Calu3 (cell line): ENCODE measurements at places on chromosomes 3 and 15.

DNA sequence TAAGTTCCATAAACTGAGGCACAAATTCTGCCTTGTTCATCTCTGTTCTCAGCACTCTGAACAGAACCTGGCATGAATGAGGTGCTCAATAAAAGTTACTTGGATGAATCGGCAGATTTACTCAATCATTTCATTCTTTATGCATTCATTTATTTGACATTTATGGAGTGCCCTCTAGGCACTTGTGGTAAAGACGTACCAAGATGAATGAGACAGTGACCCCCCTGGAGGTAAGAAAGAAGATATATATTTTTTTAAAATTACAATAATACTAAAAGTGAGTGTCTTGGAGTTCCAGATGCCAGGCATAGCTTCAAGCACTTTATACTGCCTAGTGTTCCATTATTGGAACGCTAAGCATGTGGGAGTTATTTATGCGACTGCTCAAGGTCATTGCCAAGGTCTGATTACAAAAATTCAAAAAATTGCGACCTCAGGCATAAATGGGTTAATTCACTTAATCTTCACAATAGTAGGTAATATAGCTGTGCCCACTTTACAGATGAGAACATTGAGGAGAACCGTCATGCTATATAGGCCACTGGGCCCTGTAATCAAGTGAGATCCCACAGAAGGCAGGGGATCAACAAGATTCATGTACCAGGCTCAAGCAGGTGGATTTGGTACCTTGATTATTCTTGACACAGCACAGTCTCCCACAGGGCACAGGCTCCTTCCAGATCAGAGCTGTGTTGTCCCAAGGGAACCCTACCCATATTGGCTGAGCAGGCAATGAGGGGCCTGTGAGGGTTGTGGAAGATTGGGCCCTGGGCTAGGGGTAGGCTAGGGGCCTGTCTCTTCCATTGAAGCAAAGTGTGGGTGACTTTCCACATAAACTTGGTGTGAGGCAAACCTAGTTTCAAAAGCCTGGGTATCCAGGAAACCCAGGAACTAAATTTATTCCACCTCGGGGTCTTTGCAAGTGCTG is 10.7 kb downstream of the XIRP1 start:
- no peak for DNase-seq

GRCh38 chr15:70742928-70743327 is 20.4 kb downstream of the UACA start:
- no peak for DNase-seq

- no peak for DNase-seq
Observed at GRCh38 chr15:78420220-78420619, 17.8 kb upstream of the IREB2 start.

- no peak for DNase-seq
Observed at GRCh38 chr15:28984421-28985315, 98.9 kb downstream of the APBA2 start.

GRCh38 chr3:178393146-178393545 is 143.1 kb upstream of the KCNMB2 start:
- no peak for DNase-seq

- no peak for DNase-seq
Observed at GRCh38 chr3:57827757-57828156, 71.6 kb downstream of the SLMAP start.

- peak; percentile 66 for DNase-seq
Observed at GRCh38 chr3:99172736-99173657, 271.5 kb upstream of the DCBLD2 start.

DNA sequence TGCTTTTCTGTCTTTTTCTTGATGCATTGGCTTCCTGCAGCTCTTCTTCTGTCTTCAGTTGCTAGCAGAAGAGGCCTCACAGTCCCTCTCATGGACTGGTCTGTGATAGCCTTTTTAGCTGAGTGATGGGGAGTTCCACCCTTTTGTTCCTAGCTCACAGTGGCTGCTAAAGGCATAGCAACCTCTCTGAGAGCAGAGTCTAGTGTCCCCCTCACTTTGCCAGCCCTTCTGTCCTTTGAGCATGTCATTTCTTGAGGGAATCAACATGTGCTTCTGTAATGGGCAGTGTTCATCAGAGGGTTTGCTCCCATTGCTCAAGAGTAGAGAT is 44.4 kb downstream of the GAP43 start:
- DNase-seq: no peak

DNA sequence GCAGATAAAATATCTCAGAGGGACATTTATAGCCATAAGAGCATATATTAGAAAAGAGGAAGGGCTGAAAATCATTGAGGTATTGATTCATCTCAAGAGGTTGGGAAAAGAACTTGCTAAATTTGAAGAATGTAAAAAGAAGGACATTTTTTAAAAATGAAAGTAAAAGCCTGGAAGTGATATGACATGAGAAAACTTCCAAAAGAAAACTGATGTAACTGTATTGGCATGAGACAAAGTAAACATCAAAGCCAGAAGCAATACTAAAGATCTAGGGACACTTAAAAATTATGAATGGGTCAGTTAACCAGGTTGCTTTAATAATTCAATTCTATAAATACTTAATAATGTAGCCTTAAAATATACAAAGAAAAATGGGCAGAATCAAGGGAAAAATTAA is 31.9 kb downstream of the CEP63 start:
- no peak for DNase-seq

DNA sequence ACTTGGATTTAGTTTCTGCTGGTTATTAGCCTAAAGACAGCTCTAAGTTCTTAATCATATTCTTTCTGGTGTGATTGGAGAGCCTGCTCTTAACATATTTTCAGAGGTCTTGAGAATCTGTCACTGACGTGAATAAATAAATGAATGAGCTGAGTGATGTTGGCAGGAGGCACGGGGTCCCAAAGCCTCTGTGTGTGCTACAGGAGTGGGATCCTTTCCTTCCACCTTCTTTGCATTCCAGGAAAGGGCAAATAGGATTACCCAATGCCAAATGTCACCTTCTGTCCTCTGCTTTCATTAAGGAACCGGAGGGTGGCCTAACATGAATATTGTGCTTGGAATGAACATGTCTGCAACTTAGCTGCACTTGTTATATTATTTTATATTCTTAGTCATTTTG is 53.1 kb downstream of the CD47 start:
- no peak for DNase-seq

DNA sequence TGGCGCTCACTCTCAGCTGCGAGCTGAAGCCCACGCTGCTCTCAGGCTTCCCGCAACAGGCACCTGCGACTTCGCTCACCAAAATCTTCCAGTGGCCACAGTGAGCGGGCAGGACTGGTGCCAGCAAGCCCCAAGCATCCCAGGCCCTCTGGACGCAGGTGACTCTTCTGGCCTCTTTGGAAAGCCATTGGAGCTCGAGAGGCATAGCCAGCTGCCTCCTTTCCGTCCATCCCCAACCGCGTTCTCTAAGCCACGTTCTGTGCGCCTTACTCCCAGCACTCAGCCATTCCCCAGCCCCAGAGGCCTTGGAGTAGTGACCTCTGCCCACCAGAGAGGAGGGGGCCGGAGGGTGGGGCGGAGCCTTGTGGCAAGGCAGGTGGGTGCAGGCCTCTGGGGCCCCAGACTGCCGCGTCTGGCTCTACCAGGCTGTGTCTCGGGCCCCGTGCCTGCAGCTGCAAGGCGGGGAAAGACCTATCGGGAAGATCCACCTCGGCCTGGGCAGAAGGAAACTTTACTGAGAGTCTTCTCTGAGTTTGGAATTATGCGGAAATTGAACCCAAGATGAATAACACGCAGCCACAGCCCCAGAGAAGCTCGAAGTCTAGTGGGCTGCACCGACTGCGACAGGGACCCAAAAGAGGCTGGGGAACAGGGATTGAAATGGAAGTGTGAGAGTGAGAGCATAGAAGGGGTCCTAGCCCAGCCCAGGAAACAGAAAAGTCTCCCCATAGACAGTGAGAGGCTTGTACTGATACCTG is 3.6 kb upstream of the SOX14 start:
- DNase-seq: no peak

DNA sequence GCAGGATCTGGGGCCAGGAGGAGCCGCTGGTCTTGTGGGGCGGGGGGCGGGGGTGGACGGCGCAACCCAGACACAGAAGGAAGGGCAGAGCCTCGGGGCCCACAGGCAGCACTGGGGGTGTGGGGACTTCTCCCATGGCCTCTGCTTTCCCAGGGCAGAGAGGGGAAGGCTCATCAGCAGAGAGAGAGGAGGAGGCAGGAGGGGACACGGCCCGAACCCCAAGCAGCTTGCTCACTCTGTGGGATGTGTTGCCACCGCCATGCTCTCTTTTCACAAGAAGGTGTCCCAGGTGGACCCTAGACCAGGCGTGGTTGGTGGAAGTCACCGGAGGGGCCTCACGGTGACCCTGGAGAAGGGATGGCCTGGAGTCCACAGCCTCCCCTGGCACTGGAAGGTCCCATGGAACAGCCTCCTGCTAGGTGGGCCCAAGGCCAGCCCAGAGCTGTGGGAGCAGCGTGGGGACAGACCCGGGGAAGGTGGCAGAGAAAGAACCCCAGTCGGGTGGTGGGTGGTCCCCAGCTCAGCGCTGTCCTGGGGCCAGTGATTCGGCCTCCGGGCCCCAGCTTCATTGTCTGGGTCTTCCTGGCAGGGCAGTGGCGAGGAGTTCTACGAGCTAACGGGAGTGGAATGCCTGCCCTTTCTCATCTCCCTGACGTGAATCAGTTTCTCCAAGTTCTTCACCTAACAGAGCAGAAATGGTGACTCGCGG is 46.8 kb upstream of the PCSK6 start:
- DNase-seq: no peak

DNA sequence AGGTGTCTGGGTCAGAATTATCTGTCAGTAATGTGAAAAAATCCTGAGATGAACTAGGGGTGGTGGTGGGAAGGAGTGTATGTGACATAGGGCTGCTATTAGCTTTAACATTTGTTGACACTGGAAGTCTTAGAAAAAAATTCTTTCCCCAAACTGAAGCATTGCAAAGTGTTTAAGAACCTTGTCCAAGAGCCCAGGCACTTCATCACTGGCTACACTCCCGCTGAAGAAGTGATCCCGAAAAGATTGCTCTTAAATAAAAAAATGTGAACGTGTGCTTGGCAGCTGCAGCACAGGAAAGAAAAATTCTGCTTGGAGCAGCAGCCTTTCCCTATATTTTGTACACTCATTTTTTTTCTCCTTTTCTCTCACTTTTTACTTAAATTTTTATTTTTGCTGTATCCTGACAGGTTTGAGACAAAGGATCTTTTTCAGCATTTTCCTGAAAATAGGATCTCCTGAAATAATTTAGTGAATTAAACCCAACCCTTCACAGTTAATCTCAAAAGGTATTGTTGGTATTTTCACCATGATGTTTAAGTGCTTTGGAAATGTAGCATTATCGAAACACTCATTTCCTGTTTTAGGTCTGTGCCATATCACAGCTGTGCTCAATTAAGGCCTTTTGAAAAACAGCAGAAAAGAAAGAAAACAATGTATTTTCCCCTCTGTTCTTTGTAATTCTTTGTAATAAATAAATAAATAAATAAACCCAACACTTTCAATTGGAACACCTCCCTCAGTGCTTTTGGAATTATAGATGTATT is 477.6 kb downstream of the ZNF385D start:
- DNase-seq: no peak

GRCh38 chr3:45564172-45564571 is 30.4 kb upstream of the LIMD1 start:
- no peak for DNase-seq

DNA sequence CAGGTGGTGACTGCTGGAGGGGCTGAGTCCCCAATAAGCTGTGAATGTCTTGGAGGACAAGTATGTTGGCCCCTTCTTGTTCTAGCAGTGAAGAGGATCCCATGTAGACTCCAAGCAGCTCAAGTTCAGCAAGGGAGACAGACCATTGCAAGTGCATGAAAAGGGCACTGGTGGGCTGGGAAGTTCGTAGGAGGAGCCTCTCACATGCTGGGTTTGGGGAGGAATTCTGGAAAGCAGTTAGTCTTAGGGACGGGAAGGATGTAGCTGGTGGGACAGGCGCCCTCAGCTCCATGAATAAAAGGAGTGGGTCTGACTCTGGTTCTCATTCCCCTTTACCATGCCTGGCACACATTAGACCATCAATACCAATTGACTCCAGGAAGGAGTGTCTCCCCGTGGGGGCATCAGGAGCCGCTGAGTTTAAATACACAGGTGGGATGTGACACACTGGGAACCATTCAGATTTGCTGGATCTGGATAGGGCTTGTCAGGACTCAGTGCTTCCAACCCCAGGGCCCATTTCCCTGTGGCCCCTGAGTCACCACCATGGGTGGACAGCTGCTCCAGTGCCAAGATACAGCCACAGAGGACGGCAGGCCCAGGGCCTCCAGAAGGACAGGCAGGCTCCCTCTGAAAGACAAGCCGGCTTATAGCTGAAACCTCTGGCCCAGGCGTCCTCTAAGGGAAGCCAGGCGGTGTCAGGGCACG is 552 bp upstream of the XYLB start:
- no peak for DNase-seq

DNA sequence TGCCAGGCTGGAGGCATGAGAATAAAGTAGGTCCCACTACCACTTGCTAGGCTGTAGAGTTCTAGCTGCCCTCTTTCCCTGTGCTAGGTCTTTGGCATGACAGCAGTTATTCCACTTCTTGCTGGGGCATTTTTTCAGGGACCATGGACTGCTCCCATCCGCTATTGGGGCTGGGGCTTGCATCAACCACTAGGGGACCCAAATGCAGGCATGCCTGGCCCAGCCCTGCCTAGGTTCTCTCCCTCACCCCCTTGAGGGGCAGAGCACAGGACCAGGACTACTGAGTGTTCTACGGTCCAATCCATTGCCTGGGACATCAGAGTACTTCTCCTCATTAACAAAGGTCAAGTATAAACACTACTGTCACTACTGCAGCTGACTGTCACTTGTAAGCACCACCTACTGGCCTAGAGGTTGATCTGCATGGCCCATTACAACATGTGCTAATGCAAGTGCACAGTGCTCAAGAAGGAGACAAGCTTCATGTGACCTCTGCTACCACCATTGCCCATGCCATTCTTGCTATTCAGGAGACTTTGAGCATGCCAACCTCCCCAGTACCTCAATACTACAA is 270.5 kb downstream of the MBNL1 start:
- DNase-seq: peak; percentile 15

- peak; percentile 75 for DNase-seq
Observed at GRCh38 chr3:146218880-146219866, 31.7 kb downstream of the PLSCR4 start.

GRCh38 chr15:42141795-42142667 is 14.4 kb downstream of the PLA2G4F start:
- no peak for DNase-seq

GRCh38 chr15:56342653-56343052 is 22.6 kb upstream of the TEX9 start:
- DNase-seq: no peak

GRCh38 chr15:85559530-85559929 is 179.1 kb downstream of the AKAP13 start:
- no peak for DNase-seq

- peak; percentile 50 for DNase-seq
Observed at GRCh38 chr15:73052653-73053397, 562 bp downstream of the NEO1 start.

DNA sequence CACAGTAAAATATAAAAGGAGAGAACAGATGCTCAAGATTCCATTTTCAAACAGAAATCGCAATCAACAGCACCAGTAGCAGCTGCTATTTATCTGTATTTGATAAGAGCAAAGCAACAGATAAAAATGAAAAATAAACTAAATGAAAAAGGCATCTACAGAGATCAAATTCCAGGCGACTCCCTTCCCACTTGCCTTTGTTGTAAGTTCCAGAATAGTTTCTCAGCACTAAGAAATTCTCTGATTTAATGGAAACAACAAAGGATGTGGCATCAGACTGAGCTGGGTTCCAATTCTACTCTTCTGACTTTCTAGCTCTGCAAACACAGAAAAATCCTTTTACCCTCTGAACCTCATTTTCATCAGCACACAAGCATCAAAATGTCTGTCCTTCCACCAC is 110.8 kb upstream of the MME start:
- DNase-seq: no peak

- DNase-seq: peak; percentile 32
Observed at GRCh38 chr3:173221010-173221409, 80.0 kb upstream of the SPATA16 start.

- DNase-seq: no peak
Observed at GRCh38 chr15:96336108-96336595, 5.7 kb downstream of the NR2F2 start.
